ENCODE measurements at places on chromosomes 16 and 17. TPM values are rescaled to one million over a fixed set of nuclear protein-coding genes. Genes with fewer than 3 reads are reported as not detected.

Gene TNFRSF13B
- not detected for total RNA-seq

DNA sequence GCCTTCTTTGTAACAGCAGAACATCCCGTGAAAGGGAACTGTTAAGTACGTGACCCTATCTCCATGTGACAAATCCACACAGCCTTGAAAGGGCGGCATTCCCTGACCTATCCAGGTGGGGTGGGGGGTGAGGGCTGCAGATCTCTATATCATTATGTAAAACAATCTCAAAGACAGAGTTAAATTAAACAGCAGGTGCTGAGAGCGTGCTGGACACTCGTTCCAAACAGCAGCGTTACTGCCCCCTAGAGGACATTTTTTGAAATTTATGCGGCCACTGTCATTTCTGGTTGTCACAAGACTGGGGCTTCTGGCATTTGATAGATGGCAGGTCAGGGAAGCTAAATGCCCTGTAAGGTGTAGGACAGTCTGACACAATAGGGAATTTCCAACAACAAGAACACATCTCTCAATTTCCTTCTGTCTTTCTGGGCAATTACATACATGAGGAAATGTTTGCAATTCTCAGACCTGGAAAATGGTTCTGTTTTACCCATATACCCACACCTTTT, 6.7 kb upstream of the SLC25A39 start:
- H3K4me3 ChIP-seq = no peak overlapping the region
- peak overlapping the region; percentile 49 for H3K27ac ChIP-seq

Gene KLHL11
- 12.3 TPM for total RNA-seq

DNA sequence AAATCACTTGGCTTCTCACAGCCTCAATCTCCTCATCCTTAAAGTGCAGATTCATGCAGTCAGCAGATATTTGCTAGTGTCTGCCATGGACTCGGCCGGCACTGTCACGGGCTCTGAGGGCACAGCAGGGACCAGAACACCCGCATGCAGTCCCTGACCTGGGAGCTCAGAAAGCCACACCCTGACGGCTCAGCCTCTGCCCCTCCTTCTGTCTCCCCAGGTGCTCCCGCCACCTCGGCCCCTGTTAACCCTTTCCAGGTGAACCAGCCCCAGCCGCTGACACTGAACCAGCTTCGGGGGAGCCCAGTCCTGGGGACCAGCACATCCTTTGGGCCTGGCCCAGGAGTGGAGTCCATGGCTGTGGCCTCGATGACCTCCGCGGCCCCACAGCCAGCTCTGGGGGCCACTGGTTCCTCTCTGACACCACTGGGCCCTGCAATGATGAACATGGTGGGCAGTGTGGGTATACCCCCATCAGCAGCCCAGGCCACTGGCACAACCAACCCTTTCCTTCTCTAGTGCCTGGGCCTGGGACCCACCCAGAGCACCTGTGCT, 28.7 kb downstream of the B9D1 start:
- H3K27me3 ChIP-seq = peaks cover 2% of the 10 kb centered on the region
- no peak for DNase-seq
- no peak overlapping the region for H3K4me3 ChIP-seq
- no peak overlapping the region for H3K27ac ChIP-seq
- no peaks in the 10 kb centered on the region for H3K4me1 ChIP-seq

- no peaks in the 10 kb centered on the region for H3K27me3 ChIP-seq
- no peak for DNase-seq
- H3K4me1 ChIP-seq = no peaks in the 10 kb centered on the region
- H3K27ac ChIP-seq = no peak overlapping the region
Observed at GRCh38 chr16:47847220-47847970, 308.4 kb downstream of the ABCC12 start.

GRCh38 chr16:48818257-48818656, 208.3 kb upstream of the N4BP1 start:
- no peak overlapping the region for H3K27ac ChIP-seq
- no peak overlapping the region for H3K4me3 ChIP-seq
- no peaks in the 10 kb centered on the region for H3K4me1 ChIP-seq

DNA sequence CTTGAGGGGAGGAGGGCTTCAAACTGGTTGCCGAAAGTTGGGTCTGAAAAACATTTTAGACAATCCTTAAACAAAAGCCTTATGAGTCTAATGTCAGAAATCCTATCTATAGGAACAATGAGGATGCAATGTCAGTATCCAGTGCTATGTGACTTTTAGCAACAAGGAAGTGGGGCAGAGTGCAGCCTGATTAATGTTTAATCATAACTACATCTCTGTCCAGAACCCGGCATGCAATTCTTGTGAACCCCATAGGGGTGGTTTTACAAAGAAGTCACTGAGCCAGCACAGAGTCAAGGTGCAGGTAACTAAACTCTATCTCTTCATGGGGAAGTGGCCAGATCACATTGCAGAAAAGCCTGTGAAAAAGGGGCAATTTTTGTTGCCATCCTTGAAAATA, 267.5 kb downstream of the HS3ST4 start:
- no peak overlapping the region for H3K27ac ChIP-seq
- H3K27me3 ChIP-seq = no peaks in the 10 kb centered on the region
- no peaks in the 10 kb centered on the region for H3K36me3 ChIP-seq
- H3K4me1 ChIP-seq = no peaks in the 10 kb centered on the region

- no peaks in the 10 kb centered on the region for H3K27me3 ChIP-seq
- peak overlapping the region; percentile 35 for H3K27ac ChIP-seq
- H3K4me1 ChIP-seq = peaks cover 29% of the 10 kb centered on the region
- H3K36me3 ChIP-seq = no peaks in the 10 kb centered on the region
Observed at GRCh38 chr16:66485376-66485775, 58.3 kb downstream of the BEAN1 start.

DNA sequence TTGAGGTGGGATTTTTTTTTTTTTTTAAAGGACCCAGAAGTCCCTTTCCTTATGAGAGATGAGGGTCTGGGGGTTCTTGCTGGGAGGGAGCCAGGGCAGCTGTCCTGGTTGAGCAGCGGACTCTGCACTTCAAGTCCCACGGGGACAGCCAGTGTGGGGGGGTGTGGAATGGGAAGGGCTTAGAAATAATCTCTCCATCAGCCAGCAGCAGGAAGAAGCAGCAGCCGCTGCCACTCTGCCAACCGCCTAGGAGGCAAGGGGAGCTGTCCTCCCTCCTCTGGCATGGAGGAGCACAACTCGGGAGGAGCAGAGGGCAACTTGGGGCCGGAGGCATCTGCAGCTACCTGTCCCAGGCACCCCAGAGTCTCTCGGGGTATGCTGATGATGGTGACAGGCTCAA, at the start of gene KCNG4:
TSS of gene KCNG4 (minus strand) at position 104 of the 400 bp plus-strand sequence. CDS start 2,527 bp downstream, outside the sequence.
- no peaks in the 10 kb centered on the region for H3K4me1 ChIP-seq
- H3K4me3 ChIP-seq = no peak within 1 kb of the TSS
- H3K27ac ChIP-seq = no peak within 1 kb of the TSS
- DNase-seq = no peak
- no peaks in the 10 kb centered on the region for H3K36me3 ChIP-seq
- H3K27me3 ChIP-seq = peaks cover 23% of the 10 kb centered on the region

DNA sequence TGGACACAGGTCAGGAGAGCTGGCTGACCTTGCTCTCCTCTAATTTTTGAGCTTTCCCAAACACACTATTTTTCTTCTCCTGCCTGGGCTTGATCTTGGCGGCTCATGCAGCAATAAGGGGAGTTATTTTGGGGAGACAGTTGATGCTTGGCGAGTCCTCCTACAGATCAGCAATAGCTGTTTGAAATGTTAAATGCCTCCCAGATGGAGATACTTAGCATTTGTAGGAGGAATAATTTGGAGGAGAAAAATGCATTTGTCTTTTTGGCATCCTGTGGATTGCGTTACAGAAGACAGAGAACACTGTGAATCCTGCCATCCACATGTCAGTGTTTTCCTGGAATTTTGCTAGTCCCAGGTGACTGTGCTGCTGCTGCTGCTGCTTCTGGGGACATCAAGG, 328.0 kb upstream of the XYLT1 start:
- H3K27ac ChIP-seq = no peak overlapping the region
- no peaks in the 10 kb centered on the region for H3K4me1 ChIP-seq
- no peak for DNase-seq
- no peaks in the 10 kb centered on the region for H3K36me3 ChIP-seq
- H3K4me3 ChIP-seq = no peak overlapping the region

DNA sequence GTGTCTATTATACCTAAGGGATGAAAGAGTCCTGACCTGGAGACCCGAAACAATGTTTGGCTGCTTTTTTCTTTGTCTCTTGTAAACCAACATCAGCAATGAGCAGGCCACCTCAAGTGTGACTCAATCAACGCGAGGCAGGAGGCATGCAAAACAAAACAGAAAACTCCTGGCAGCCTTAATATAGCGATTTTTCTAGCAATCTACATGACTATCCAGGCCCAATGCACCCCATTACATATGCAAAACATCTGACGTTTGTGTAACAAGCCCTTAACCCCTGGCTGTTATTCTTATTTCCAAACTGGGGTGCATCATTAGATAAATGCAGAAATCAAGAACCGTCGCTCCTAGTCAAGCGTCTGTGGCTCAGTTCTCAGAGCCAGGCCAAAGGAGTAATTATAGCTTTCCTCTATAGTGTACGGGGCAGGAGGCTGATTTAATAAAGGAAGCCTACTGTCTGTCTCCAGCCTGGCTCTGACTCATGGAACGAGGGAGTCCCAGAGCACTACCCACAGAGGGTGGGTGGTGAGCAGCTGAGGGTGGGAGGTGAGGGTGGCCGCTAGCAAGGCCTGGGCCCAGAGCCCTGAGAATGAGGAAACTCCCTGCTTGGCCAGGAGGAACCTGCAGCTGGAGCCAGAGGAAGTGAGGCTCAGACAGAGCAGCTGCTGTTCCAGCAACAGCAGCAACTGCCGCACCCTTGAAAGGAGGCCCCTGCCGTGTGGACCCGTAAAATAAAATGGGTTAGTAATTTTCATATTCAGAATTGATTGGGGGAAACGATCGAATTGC, 43.9 kb downstream of the CHD9 start:
- H3K27ac ChIP-seq = peak overlapping the region; percentile 91
- H3K36me3 ChIP-seq = peaks cover 4% of the 10 kb centered on the region
- peak overlapping the region; percentile 70 for H3K4me3 ChIP-seq
- H3K27me3 ChIP-seq = no peaks in the 10 kb centered on the region

- no peak overlapping the region for H3K4me3 ChIP-seq
- DNase-seq = no peak
- no peak overlapping the region for H3K27ac ChIP-seq
- no peaks in the 10 kb centered on the region for H3K4me1 ChIP-seq
- H3K27me3 ChIP-seq = peaks cover 5% of the 10 kb centered on the region
Observed at GRCh38 chr16:57781741-57782606, 20.3 kb downstream of the KIFC3 start.

DNA sequence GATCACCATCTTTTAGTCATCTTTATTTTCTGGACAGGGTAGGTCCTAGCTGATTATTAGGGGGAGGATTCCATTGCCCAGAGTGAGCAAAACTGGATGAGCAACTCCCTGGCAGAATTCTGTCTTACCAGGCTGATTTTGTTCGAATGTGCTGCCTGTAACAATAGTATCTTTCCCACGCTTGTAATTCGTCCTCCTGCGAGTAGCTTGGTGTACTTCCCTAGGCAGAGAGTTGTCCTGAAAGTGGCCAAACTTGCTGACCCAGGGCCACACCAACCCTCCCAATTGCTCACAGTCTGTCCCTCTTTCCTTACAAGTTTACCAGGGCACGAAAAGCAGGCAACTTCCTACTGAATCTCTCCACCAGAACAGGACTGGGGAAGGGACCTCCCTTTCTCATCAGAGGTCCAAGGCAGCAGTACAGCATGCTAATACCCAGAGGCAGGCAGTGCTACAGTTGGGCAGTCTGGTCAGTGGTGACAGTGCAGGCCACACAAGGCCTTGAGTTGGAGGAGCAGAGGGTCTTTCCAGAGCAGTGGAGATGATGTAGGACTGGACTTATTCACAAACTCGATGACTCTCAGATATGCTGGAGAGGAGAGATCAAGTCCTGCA, 67.8 kb upstream of the NLK start:
- DNase-seq = no peak
- H3K4me1 ChIP-seq = no peaks in the 10 kb centered on the region
- H3K4me3 ChIP-seq = no peak overlapping the region

Gene RSPRY1
- 35.8 TPM for total RNA-seq

Gene CDH3
- not detected for total RNA-seq

DNA sequence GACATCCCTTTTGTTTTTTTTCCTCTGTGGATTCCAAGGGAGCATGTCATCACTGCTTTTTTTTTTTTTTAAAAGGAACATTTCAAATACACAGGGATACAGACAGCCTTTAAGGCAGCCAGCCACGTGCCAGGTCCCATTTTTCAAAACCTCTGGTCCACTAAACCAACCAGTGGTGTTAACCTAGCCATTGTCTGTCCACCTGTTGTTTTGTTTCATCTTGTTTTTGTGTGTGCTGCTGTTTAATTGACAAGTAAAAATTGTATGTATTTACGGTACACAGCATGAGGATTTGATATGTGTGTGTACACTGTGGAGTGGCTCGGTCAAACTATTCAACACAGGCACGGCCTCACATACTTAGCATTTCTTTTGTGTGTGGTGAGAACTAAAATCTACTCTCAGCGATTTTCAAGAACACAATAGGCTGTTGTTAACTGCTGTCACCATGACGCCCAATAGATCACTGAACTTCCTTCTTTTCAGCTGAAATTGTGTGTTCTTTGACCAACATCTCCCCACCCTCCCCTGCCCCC, 19.2 kb downstream of the TMEM114 start:
- peaks cover 9% of the 10 kb centered on the region for H3K4me1 ChIP-seq
- DNase-seq = no peak
- H3K36me3 ChIP-seq = no peaks in the 10 kb centered on the region
- peaks cover 5% of the 10 kb centered on the region for H3K27me3 ChIP-seq
- H3K4me3 ChIP-seq = no peak overlapping the region

Gene CCDC78
- 3.9 TPM for total RNA-seq

Gene MEIOB
- not detected for total RNA-seq

Gene DRC7
- total RNA-seq = 0.55 TPM

GRCh38 chr17:80449930-80450576, 26.4 kb downstream of the NPTX1 start:
- DNase-seq = no peak
- no peak overlapping the region for H3K27ac ChIP-seq
- no peaks in the 10 kb centered on the region for H3K36me3 ChIP-seq
- H3K4me1 ChIP-seq = peaks cover 16% of the 10 kb centered on the region
- no peak overlapping the region for H3K4me3 ChIP-seq

Gene NPB
- 0.55 TPM for total RNA-seq

DNA sequence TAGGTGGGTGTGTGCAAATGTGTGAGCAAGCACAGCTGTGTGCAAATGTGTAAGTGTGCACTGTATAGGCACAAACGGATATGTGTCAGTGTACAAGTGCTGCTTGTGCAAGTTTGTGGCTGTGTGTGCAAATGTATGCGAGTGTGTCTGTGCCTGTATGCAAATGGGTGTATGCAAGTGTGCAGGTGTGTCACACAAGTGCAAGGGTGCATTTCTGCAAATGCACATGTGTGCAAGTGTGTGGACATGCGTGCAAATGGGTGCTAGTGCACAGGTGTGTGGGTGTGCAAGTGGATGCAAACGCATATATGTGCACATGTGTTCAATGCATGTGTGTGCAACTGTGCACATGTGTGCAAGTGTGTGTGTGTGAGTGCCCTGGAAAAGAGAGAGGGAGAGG, 76.5 kb upstream of the TNRC6C start:
- H3K4me1 ChIP-seq = peaks cover 63% of the 10 kb centered on the region
- peak overlapping the region; percentile 63 for H3K4me3 ChIP-seq
- peaks cover 15% of the 10 kb centered on the region for H3K27me3 ChIP-seq
- H3K36me3 ChIP-seq = no peaks in the 10 kb centered on the region
- H3K27ac ChIP-seq = peak overlapping the region; percentile 91

GRCh38 chr16:72794319-72794718, 253.6 kb downstream of the ZFHX3 start:
- peaks cover 10% of the 10 kb centered on the region for H3K27me3 ChIP-seq
- H3K4me3 ChIP-seq = no peak overlapping the region
- peaks cover 12% of the 10 kb centered on the region for H3K36me3 ChIP-seq
- H3K27ac ChIP-seq = no peak overlapping the region
- H3K4me1 ChIP-seq = no peaks in the 10 kb centered on the region

All from activated CD8-positive, alpha-beta T cell treated with anti-CD3 and anti-CD28 coated beads, Interleukin-2, amount 10 ng/mL, durations not matched to agents 7 days and 5 days (primary cell).